Amniotic epithelial cell (primary cell): ENCODE measurements at places on chromosomes 16 and 17.

GRCh38 chr16:49839017-49839825, 16.7 kb downstream of the ZNF423 start:
- no peak for DNase-seq

- DNase-seq: no peak
These were observed 30.6 kb downstream of the LYRM1 start for GRCh38 chr16:20931066-20931600.

DNA sequence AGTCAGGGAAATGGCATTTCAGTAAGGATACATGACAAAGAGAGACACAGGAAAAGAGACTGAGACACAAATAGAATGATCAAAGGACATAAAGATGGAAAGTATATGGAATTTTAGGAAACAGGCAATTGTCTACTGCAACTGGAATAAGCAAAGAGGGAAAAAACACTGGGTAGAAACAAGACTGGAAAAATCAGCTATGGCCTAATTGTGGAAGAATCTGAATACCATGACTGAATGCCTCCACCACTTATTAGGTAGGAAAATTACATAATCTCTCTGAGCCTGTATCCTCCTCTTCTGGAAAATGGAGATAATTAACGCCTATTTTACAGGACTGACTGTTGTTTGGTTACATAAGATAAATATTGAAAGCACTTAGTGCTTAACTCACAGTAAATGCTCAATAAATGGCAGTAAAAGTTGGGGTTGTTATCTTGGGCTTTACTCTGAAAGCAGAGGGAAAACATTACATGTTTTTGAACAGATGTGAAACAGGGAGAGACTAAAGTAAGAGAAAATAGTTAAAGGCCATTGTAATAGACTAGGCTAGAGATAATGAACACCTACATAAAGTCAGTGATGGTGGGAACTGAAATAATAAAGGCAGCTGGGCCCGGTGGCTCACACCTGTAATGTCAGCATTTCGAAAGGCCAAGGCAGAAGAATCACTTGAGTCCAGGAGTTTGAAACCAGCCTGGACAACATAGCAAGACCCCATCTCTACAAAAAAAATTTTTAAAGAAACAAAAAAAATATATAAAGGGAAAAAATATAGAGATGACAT, 63.5 kb upstream of the C17orf78 start:
- DNase-seq: peak; percentile 12

DNA sequence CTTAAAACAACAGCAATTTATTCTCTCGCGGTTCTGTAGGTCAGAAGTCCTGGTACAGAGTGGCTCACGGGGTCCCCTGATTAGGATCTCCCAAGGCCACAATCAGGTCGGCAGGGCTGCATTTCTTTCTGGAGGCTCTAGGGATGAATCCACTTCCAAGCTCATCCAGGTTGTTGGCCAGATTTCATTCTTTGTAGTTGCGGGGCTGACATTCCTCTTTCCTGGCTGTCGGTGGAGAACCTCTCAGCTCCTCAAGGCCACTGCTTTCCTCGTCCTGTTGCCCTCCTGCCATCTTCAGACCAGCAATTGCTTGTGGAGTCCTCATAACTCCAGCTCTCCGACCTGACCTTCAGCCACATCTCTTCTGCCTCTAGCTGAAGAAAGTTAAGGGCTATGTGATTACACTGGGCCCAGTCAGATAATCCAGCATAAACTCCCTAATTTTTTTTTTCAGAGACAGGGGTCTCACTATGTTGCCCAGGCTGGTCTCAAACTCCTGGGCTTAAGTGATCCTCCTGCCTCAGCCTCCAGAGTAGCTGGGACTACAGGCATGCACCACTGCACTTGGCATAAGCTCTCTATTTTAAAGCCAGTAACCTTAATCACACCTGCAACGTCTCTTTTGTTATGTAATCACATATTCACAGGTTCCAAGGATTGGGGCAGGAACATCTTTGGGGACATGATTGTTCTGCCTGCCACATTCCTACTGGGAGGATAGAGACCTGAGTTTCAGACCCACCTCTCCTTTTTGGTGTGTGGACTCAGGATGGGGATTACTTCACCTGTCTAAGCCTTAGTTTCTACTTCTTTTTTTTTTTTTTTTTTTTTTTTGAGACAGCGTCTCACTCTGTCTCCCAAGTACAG, 4.1 kb upstream of the GAST start:
- no peak for DNase-seq

DNA sequence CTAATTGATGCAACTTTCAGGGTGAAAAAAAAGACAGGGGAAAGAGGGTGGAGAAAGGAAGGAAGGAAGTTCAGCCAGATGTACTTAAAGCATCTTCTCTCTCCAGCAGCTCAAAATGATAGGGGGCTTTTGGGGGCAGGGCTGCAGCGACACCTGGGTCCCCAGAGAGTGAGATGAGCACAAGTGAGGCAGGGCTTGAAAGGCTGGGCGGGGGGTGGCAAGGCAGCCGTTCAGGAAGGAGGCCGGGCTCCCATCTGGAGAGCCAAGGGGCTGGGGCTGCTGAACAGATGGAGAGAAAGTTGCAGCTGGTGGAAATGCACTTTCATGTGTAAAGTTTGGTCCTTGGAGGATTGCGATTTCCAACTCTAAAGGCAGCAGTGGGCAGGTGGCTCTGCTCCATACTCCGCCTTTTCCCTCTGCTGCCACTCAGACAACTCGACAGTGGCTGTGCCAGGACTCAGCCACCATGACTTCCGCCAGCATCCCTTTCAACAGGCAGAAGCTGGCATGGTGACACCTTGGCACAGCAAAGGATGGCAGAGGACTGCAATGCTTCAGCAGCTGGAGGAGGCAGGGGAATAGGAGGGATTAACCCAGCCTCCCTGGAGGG, 7.7 kb downstream of the SLC35B1 start:
- no peak for DNase-seq
